ENCODE measurements at places on chromosomes 6 and 20.

DNA sequence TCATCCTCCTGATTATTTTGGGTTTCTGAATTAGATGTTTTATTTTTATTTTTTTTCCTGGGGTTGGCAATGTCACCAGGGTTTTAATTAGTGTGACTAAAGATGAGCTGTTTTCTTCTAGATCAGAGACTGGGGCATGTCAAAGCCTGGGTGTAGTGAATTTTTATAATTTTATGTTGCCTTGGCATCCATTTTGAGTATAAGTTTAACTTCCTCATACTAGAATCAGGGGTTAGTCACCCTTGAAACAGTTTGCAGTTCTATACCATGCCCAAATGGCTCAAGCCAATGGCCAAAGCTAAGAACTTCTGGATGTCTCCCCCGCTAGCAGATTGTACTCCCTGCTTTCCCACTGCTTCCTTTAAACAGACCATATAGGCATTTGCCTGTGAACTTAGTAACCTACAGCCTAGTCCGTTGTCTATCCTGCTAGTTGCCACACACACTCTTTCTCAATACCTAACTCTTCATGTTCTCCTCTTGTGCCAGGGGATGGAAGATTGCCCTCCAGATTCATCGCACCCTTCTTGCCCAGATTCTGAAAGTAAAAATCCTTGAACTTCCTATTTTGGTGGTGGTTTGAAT lies 54.5 kb downstream of the KIAA0408 start:
- no peak for DNase-seq

DNA sequence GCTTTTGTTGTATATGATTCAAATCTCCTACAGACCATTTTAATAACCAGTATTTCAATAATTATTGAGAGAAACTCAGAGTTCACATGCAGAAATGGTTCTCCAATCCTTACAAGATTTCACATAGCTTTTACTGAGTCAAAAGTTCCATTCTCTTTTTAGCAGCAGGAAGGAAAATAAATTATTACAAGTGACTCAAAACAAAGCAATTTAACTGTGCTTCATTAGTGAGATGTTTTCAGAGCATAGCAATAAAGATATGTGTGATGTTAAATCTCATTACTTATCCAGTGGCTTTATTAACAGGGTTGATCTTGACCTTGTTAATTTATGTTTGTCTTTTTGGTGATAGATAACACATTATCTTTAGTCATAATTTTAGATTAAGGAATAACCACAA lies 22.0 kb downstream of the KIF13A start:
- DNase-seq = no peak

DNA sequence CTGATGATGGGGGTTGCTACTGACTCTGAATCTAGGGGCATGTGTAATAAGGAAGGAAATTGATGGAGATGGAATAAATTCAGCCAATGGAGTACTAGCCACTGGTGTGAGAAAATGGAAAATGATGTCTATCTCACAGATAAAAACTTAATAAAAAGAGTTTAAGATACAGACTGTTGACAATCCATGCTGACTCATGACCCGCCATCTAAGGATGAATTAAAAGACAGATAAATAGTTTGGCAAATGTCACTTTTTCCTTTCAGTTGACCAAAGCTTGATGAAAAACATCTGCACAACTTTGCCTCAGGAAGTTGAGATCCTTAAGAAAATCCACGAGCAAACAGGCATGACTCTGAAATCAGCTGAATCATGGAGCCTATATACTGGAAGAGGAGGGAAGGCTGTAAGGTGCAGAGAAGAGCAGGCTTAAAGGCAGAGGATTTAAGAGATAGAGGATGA lies 82.6 kb upstream of the BMP5 start:
- no peak for DNase-seq

DNA sequence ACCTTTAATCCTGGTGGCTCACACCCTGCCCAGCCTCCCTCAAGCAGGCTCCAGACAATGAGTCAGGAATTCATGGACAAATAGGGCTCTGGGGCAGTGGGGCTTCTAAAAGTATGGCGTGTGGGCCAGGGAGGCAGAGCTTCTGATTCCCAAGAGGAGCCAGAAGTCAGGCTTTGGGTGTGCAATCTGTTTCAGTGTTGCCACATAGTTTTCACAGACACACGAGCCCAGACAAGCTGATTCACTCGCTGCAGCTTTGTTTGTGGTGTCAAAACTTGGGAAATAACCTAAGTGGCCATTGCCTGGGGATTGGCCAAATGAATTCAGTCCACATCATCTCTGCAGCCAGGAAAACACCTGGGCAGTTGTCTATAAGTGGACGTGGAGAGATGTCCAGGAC lies 9.2 kb downstream of the PEDS1 start:
- DNase-seq = no peak

DNA sequence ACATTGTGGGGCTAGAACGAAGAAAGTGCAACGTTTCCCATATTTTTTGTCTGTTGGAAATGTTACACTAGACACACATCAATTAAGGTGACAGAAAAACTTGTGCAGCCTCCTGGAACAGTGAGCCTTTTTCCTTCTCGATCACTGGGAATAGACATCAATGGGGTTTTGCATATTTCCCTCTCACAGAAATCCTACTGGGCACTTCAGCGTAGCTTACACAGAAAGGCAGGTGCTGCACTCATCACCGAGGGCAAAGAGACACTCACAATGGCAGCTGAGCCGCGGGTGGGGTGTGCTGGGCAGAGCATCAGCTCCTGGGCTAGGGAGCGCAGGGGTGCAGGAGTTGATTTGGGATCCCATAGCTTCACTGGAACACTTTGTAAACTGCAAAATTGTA lies 64.5 kb downstream of the THBS2 start:
- DNase-seq = no peak

DNA sequence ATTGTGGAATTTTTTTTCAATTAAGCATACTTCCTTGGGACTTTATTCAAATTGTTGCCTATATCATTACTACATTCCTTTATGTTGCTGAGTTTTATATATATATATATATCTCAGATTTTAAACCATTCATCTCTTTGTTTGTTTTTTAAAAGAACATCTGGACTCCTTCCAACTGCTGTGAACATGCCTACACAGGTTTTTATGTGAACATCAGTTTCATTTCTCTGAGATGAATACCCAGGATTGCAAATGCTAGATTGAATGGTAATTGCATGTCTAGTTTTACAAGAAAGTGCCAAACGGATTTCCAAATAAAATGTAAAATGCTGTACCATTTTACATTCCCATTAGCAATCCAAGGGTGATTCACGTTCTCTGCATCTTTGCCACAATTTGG lies 1289.3 kb downstream of the HACE1 start:
- DNase-seq = no peak

GRCh38 chr6:146851837-146852236 lies 253.1 kb downstream of the ADGB start:
- no peak for DNase-seq

DNA sequence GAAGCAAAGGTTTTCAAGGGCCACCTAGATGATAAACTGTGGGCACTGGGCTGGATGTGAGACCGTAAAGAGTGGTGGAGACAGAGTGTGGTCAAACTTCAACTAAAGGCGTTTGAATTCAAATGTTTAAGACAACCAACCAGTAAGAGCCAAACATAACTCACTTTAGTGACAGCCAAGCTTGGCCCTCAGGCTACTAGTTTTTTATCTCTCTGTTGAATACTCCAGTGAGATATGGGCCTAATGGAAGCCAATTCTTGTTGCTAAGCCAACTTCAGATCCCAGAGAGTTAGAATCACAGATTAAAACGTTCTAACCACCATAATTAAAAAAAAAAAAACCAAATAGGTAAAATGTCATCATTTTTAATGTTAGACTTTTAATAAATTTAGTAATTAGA lies 57.3 kb downstream of the TRMT6 start:
- DNase-seq = no peak

- DNase-seq = no peak
Observed at GRCh38 chr20:39112178-39112743, 150.1 kb downstream of the DHX35 start.

- DNase-seq = no peak
Observed at GRCh38 chr6:14924126-14925024, 321.5 kb upstream of the JARID2 start.

- no peak for DNase-seq
Observed at GRCh38 chr6:34865107-34865506, 22.7 kb downstream of the TAF11 start.

GRCh38 chr20:45810191-45810970 lies 2.1 kb upstream of the UBE2C start:
- no peak for DNase-seq

GRCh38 chr6:114253431-114253830 lies 89.4 kb downstream of the HS3ST5 start:
- no peak for DNase-seq

DNA sequence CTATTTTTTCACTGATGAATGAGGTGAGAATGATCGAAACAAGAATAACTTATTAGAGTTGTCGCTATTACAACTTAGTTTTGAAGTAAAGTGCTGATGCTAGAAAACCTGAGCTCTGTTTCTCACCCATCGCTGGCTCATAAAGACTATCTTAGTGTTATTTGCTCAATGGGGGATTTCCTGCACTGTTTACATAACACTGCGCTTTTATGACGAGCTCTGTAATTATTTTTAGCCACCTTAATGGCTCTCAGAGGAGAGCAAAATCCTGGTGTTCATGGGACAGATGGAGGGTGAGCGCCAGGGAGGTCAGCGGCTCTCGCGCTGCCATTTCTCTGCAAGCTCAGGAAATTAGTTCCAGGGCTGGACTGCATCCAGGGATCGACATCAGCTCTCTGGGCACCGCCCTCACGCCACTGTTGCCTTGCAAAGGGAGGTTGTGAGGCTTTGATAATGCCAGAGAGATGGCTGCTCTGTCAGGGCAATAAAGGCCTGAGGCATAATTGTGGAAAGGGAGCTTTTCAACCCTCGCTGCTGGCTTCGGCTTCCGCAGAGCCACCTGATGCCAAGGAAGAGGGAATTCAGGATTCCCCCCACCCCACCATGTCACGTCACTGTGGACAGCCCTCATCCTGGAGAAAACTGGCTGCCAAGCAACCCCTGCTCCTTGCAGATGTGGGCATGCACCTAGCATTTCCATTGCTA lies 72.0 kb downstream of the DACT2 start:
- DNase-seq = no peak

DNA sequence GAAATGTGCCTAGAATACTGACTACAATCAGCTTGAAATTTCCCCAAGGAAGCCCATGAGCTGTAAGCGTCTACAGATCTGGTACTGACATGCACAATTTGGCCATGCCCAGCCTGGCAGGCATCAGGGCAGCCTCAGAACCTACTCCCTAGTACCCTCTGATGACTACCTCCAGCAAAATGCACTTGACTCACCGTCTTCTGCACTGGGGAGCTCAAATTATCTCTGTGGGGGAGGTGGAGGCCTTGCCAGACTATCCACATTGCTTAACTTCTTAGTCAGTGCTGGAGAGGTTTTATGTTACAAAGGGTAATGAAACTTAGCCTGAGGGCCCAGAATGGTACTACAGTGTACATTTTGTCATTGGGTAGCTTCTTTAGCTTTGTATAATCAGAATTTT lies 126.0 kb upstream of the ADGRF1 start:
- DNase-seq = no peak

DNA sequence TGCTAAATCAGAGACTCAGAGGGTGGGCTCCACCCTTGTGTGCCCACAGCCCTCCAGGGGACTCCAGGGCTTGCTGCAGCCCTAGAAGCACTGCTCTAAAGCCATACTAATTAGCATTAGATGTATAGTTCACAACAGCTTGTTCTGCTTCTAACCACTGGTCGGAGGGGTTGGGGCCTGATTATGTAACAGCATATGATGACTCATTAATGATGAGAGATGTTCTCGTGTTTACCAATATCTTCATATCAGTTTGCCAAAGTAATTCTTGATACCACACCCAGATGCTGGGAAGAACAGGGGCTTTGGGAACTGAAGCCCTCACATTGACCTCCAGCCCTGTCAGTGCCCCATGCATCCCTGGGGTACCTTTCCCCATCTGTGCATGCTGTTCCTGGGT lies 104.1 kb upstream of the FOXA2 start:
- DNase-seq = no peak

DNA sequence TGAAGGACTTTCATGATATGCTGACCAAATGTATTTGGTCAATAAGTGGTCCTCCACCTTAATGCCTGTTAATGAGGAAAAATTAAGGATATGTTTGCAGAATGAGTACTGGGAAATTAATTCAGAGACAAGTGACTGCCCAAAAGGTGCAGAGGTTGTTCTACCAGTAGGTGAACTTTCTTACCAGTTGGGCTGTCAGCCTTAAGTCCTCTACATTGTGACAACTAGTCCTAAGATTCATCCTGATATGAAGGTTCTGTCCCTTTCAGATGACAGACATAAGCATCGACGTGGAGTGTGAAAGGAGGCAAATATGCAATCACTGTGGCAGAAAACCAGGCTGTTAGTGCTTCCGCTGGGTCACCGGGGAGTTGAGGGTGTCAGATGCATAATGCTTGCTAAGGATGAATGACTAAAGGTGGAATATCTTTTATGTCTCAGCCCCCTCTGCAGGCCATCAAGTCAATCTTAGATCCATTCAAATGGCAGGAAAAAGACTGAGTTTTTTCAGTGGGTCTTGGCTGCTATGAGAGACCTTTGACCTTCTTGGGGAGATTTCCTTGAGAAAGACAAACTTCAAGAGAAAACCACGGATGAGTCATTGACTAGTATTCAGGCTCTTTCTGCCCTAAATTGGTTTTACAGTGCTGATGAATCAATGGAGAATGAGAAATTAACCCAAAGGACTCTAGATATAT lies 226.0 kb downstream of the TPBG start:
- no peak for DNase-seq

DNA sequence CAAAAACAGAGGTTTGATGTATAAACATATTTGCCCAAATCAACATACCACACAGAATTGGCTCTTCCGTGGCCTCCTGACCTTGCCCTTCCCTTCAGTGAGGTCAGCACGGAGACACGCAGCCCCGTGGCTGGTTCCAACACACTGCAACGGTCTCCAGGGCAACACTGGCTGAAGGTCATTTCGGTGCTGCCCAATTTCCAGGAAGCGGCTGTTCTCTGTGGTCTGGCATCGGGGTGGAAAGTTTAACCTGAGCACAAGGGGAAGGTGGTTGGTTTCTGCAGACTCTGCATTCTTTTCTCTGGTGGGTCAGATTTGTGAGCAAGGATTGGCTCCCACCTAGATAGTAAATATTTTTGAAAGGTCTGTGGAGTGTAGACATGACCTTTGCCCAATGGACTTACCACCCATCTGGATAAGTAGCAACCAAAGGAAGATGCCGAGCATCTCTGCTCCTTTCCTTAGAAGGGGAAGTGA lies 177.6 kb upstream of the PHACTR1 start:
- DNase-seq = no peak

DNA sequence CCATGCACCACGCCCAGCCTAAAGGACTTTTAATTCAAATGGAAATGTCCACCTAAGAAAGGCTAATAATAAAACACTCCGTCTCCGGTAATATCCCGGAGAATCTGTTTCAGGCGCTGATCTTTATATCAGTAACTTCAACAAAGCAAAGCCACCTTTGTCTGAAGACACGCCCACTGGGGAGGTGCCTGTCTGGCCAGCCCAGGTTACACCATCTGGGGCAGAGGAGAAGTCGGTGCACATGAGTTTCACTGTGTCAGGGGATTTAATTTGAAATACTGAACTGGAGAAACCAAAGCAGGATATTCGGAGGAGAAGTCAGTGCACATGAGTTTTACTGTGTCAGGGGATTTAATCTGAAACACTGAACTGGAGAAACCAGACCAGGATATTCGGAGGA lies 9.4 kb downstream of the SERPINB6 start:
- no peak for DNase-seq

Data from activated CD4-positive, alpha-beta T cell treated with anti-CD3 and anti-CD28 coated beads, Interleukin-2, amount 50 U/mL, for 1 hour (primary cell).